ENCODE measurements at places on chromosomes 6 and 20.

DNA sequence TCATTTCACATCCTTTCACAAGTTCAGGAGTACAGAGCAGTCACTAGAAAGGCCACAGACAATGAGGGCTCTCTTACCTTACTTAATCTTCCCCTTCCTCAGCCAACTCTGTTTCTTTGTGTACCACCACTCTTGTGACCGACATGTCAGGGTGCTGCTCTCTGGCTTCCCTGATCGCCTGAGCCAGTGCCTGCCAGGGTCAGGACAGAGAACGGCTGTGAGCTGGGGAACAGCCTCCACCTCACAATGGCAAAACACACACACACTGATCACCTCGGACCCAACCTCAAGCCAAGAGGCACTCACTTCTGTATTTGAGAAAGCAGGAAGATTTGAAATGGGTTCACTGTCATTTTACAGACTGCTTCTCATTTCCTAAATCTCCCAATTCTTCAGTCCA lies 30.8 kb downstream of the SMLR1 start:
- no peak for DNase-seq

DNA sequence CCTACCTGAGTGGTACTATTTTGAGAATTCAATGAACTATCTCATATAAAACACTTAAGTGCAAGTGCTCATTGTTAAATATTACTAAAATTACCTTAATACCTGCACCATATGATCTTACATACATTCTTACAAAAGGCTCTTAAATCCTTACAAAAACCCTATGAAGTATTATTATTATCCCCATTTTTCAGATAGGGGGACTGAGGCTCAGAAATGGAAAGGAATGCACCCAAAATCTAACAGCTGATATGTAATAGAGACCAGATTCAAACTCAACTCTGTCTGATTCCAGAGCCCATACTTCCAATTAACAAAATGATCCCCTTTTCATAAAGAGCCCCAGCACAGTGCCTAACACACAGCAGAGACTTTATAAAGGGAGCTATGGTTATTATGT lies 17.5 kb downstream of the BCL2L1 start:
- no peak for DNase-seq

- no peak for DNase-seq
These were observed 56.1 kb downstream of the PHACTR3 start for GRCh38 chr20:59660471-59660870.

- no peak for DNase-seq
These were observed 210.4 kb downstream of the GMDS start for GRCh38 chr6:2035046-2035445.

DNA sequence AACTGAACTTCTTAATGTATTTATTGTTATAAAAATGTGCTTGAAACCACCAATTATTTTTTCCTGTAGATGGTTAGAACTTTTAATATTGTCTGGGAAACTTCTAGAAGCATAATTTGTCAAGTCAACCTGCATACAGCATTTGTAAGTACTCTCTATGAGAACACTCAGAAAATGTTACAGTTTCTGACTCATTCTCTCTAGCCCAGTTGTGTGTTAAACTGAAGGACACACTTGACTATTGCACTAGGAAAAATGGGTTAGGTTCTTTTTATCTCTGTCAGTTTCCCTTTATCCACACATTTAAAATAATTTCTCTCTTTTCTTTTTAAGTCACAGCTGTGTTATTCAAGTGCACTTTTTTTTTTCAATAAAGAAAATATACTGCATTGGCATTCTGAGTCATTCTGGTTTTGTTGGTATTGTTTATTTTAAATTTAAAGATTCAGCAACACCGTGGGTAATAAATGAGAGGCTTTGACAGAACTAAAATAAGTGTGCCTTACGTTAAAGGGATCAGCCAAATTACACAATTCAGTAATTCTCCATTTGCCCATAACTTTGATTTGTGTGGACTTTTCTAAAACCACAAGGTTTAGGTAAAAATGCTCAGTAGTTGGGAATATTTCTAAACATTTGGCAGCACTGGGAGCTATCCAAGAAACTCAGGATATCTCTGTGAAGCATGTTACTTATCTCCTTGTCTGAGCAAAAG lies 50.7 kb downstream of the OPN5 start:
- DNase-seq, result no peak
